SK-N-SH (cell line): ENCODE measurements at places on chromosomes 6 and 20.
A peak's percentile ranks its signal among the peaks of the same experiment; 100 is the strongest.

- no peak for DNase-seq
These were observed 47.6 kb downstream of the CHD6 start for GRCh38 chr20:41570557-41570956.

GRCh38 chr6:159490298-159490937 lies 202.6 kb downstream of the SOD2 start:
- no peak for DNase-seq

GRCh38 chr6:14730654-14731053 lies 515.2 kb upstream of the JARID2 start:
- no peak for DNase-seq

DNA sequence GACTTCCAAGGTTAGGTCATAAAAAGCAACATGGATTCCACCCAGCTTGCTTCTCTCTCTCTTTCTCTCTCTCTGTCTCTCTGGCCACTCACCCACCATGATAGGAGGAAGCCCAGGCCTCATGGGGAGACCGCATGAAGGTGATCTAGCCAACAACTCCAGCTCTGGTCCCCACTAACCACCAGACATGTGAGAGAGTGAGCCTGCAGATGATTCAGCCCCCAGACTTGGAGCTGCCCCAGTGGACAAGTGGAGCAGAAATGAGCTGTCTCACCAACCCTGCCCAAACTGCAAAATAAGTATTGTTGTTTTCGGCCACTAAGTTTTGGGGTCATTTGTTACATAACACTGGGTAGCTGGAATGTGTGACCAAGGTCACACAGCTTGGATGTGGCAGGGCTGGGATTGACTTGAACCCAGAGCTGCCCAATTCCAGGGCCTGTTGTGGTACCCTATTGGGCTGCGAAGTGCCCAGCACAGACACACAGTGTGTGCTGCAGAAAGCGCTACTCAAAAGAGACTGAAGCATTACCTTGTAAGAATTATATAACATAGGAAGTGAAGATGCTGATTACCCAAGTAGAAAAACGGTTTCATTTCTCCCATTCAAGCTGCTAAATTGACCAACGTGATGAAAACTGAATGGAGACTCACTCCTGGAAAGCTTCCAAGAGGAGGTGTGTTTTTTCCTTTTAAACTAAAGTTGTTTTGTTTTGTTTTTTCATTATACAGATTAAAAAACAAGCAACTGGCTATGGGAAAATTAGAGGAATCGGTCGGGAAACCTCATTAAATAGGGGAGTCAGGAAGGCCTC lies 9.1 kb upstream of the TLDC2 start:
- DNase-seq = no peak

DNA sequence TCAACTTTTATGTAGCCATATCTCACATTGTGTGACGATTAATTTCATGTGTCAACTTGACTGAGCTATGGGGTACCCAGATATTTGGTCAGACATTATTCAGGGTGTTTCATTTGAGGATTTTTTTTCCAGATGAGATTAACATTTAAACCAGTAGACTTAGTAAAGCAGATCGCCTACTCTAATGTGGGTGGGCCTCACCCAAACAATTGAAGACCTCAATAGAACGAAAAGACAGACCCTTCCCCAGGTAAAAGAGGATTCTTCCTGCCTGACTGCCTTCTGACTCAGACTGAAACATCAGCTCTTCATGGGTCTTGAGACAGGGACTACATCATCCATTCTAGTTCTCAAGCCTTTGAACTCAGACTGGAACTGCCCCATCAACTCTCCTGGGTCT lies 231.7 kb upstream of the SASH1 start:
- no peak for DNase-seq

- no peak for DNase-seq
These were observed 77.5 kb downstream of the ATXN1 start for GRCh38 chr6:16683641-16684194.

GRCh38 chr6:133937909-133938308 lies 15.1 kb upstream of the TBPL1 start:
- no peak for DNase-seq

GRCh38 chr6:149059557-149059956 lies 258.0 kb upstream of the TAB2 start:
- no peak for DNase-seq

DNA sequence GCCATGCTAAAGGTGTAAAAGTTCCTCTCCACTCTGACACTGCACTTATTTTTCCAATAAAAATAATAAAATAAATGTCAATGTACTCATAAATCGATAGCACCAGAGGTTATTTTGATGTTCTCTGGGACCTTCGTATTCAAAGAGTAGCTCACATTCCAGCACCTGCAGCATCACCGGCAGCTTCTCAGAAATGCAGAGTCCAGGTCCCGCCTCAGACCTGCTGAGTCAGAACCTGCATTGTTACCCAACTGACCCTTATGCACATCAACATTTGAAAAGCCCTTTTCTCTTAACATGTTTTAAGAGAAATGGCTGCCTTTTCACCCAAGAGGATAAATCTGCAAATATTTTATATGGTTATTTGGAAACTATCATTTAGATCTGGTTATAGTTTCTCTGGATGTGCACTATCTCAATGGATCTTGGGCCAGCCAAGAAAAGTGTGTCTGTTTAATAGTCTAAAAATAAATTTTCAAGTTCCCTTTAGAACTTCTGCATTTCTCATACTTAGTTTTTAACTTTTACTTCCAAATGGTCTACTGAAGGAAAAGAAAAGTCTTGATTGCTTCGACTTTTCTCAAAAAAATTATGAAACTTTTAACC lies 216.2 kb upstream of the PRDM1 start:
- no peak for DNase-seq

GRCh38 chr6:93238632-93239031 lies 180.7 kb downstream of the EPHA7 start:
- DNase-seq = no peak

- DNase-seq = no peak
These were observed 5.3 kb downstream of the RNF8 start for GRCh38 chr6:37359039-37359438.

DNA sequence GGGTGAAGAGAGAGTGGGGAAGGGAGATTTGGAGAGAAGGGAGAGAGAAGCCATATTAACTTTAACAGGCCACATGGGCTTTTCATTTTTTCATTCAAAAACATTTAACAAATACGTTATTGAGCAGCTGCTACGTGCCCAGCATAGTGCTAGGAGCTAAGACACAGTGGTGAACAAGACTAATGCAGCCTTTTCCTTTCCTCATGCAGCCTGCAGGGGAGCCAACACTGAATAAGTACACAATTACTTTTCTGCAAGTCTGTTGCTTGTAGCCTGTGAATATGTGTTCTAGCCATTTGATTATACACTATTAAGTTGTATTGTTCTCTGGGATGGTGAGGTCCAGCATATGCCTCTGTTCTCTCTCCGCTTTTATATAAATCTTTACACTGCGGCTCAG lies 1.9 kb upstream of the BLOC1S5 start:
- no peak for DNase-seq

GRCh38 chr6:94570581-94570980 lies 1006.8 kb upstream of the MANEA start:
- no peak for DNase-seq

DNA sequence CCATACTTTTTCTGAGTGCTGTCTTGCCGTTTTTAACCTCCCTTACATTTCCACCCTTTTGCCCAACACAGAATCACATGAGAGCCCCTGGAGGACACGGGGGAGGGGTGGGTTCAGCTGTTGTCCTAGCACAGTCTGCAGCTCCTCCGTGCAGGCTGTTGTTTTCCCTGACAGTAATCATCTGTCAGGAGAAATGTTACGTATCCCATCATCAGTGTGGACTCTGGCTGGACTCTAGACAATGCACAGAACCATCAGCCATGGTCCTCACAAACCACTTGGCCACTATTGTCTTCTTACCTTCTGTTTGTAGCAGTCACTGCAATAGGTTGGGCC lies 92.1 kb downstream of the RIN2 start:
- peak; percentile 36 for DNase-seq

DNA sequence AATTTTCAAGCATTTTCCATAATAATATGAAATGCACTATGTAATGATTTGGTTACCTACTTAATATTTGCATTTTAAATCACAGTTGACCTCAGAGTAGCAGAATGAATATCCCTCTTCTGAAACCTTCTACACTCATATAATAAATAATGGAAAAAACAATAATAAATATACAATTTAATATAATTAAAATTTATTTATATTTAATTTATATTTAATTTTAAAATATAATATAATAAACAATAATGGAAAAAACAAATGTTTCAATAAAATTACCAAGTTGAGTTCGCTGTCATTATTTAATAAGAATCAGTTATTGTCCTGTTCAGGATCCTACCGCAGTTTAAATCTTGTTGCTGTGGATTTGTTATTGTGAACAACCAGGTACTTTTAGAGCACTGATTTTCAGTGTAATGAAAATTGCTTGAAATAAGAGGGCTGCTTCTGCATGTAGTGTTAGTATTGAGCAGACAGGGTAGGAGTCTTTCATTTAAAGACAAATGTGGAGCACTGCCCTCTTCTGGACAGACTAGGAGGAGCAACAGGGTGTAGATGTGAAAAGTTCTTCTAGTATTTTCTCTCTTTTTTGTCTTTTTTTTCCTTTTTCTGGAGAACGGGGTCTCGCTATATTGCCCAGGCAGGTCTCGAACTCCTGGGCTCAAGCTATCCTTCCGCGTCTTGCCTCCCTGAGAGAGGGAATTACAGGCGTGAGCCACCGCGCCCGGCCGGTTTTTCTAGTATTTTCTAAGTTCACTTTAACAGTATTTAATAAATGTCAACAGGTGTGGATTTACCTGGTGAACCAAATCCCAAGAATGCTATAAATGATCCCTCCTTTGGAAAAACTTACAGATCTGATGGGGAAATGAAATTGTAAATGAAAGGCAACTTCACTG lies 13.6 kb downstream of the TRAPPC3L start:
- peak; percentile 56 for DNase-seq

DNA sequence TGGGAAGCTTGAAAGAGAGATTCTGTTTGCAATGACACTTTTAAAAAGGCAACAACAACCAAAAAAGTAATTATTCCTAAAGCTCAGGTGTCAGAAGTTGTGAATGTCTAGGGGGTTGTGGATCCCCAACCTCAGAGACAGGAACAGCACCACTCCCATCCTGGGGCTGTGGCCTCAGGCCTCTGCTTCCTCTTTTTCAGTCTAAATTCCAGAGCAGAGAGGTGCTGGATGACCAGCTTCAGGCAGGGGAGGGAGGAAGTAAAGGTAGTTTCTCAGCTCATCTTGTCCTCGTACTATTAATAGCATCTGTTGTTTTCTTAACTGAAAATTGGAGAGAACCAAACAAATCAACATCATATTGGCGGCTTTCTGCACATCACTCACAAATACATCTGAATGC lies 8.3 kb downstream of the NT5E start:
- DNase-seq = no peak
